ENCODE measurements at places on chromosomes 7 and 10.

DNA sequence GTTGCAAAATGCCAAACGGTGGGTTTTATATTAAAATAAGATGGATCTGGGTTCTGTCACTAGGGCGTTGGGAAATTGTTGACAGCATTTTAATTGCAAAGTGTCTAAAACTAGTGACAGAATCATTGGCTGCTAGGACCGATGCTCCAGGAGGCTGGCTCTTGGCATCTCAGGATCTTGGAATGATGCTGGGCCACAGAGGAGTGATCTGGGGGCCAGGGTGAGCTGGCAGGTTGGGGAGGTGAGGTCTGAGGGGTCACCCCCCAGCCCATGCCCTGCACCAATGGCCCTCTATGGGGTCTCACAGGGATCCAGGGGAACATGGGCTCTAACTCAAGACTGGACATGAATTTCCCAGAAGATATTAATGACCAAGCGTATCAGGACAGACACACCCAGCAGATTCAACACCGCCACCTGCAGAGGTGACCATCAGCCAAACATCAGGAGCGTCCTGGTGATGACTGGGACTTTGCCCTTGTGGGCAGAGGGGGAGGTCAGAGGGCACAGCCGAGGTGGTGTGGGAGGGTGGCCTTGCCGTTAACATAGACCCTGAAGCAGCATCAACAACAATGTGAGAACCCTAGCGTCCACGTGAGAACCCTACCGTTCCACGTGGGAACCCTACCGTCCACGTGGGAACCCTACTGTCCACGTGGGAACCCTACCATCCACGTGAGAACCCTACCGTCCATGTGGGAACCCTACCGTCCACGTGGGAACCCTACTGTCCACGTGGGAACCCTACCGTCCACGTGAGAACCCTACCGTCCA lies 89.0 kb upstream of the PPP2R2D start:
- no peak for DNase-seq

DNA sequence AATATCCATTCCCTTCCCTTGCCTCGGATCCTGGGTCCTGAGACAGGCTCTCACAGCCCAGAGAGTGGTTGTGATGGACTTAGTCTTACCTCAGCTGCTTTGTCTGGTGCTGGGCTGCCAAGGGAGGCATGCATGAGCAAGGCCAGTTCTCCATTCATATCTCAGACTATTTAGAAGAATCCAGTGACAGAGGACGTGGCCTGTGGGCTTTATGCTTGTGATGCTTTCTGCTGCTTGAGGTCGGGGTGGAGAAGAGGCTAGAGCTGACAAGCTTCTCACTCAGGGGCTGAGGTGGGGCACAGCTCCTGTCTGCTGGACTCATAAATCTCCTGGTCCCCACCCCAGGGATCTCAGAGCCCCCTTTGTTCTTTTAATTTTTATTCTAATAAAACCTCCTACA lies 66.8 kb downstream of the DNAJC12 start:
- DNase-seq = no peak

DNA sequence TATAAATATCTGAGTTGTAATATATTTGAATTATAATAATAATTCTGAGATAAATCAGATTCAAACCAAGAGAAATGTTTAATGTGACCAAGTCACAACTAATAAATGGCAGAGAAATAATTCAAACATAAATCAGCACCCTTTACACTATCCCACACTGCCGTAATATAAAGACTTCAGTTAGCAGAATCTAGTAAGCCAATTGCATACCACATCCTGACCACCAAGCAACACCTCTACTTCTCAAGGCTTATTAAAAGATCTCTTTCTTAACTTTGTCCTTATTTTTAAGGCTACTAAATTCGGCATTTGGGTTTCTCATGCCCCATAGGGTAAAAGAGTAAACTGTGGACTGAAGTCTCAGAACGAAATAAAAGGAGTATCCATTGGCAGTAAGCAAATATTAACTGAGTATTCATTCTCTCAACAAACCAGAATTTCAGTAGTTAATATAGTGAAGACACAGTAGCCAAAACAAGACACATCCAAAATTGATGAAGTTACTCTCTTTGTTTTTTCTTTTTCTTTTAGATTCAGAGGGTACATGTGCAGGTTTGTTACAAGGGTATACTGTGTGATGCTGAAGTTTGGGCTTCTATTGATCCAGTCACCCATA lies 14.8 kb downstream of the ACBD5 start:
- DNase-seq = no peak

- no peak for DNase-seq
Observed at GRCh38 chr7:26451997-26452396, 160.3 kb downstream of the SNX10 start.

DNA sequence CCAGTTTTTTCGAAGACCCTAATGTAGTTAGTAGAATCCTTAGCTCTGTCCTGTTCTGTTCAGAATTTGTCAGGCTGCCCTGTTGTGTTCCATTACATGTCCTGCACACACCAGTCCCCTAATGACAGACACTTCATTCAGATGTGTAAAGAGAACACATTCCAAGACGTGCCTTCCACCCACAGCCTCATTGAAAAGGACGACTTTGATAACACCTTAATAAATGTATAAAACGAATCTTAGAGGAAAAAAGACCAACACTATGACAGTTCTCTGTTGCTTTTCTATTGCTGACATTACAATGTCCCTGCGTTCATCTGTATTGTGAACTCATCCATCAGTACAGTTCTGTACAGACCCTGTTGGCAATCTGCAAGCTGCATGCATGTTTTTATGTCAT lies 3.5 kb downstream of the LRRTM3 start:
- DNase-seq = no peak

DNA sequence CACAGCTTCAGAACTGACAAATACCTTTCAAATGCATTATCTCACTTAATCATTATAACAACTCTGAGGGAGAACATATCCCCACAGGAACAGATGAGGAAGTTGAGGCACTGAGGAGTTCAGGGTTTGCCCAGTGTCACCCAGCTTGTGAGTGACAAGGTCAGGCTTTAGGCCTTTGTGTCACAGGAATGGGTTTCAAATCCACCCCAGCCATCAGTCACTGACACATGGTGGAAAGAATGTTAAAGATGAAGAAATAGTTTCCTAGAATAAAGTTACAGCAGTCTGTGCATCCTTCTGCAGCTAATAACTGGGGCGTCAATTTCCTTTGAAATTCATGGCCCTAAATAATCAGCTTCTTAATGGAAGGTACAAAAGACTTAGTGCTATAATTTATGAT lies 37.8 kb downstream of the SGCE start:
- DNase-seq = no peak

DNA sequence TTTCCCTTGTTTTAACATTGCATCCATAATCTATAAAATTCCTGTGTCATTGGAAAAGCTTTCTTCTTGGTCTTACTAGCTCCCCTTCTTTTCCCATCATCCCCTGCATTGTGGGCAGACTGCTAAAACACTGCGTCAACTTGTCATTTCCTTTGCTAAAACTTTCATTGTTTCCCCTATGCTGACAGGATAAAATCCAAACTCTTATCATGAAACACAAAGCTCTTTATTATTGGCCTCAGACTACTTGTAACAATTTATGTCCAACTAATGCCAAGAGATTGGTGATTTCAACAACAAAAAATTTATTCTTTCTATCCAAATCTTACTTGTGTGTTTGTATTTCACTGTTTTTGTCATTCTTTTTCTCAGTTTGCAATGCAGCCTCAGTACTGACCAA lies 339.1 kb downstream of the HGF start:
- DNase-seq = no peak

GRCh38 chr10:50289196-50289595 lies 37.9 kb upstream of the ASAH2 start:
- no peak for DNase-seq

- DNase-seq = no peak
Observed at GRCh38 chr10:111944331-111944730, 239.2 kb downstream of the GPAM start.

- DNase-seq = no peak
Observed at GRCh38 chr7:725223-726005, 1.1 kb upstream of the DNAAF5 start.

- DNase-seq = no peak
Observed at GRCh38 chr7:102927312-102927933, 14.6 kb downstream of the LRRC17 start.

DNA sequence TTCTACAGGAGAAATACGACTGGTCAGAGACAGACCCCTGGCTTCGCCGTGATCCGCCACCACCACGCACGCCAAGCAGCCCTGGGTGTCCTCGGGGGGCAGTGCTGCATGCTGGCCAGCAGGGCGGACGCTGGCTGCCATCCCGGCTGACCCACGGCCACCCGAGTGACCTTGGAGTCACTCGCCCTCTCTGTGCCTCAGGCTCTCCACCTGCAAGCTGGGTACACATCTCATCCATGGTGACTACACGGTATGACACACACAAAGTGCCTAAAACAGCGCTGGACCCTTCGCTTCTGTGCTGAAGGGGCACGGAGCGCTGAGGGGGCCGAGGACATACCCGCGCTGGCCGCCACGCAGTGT lies 62.0 kb upstream of the RNF32 start:
- no peak for DNase-seq

GRCh38 chr10:93454146-93454545 lies 28.0 kb downstream of the MYOF start:
- DNase-seq = no peak

GRCh38 chr10:67050415-67050814 lies 124.6 kb downstream of the LRRTM3 start:
- DNase-seq = no peak

DNA sequence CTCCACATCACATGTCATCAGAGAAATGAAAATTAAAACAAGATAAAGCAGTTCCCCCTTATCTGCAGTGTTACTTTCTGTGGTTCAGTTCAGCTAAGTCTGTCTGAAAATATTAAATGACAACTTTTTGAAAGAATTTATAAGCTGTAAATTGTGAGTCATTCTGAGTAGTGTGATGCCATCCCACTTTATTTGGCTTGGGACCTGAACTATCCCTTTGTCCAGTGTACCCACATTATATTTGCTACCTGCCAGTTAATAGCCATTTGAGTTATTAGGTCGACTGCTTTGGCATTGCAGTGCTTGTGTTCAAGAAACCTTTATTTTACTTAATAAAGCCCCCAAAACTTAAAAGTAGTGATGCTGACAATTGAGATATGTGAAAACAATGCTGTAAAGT lies 804.2 kb downstream of the ANKRD7 start:
- no peak for DNase-seq

All from BJ (cell line).